ENCODE measurements at places on chromosomes 2 and 18.

DNA sequence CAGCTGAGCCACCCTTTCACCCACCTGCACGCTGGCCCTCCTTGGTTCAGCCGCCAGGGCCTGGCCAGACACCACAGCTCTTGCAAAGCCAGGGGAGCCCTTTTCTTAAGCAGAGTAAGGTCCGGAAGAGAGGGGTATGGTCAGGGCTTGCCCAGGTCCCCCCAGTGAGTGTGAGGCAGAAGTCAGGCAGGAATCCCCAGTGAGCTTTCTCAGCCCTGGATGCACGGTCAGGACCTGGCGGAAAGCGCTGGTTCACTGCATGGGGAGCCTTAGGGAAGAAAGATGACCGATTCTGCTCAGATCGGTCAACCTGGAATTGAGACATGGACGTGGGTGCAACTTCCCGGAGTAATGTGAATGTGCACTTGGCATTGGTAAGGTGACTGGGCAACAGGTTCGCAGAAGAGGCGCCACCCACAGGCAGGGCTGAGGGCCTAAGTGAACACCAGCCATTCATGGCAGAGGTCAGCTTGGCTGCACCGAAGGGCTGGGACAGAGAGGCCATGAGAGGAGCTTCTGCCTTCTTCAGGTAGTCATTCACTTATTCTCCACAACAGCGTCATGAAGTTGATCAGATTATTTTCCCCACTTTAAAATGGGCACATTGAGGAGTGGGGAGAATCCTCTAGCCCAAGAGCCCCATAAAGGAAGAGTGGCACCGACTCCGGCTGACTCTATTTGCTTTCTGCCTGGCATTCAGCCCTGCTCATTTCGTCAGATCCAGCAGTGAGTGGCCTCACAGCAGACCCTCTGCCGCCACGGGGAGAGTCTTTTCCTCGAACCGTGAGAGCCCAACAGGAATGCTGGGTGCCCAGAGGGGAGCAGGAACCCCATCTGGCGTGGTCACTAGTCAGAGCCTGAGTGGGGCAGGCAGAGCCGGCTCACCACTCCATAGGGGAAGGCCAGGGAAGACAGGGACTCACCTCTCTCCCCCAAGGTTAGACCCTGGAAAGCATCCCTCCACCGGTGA lies 35.8 kb downstream of the SCTR start:
- no peak for DNase-seq

DNA sequence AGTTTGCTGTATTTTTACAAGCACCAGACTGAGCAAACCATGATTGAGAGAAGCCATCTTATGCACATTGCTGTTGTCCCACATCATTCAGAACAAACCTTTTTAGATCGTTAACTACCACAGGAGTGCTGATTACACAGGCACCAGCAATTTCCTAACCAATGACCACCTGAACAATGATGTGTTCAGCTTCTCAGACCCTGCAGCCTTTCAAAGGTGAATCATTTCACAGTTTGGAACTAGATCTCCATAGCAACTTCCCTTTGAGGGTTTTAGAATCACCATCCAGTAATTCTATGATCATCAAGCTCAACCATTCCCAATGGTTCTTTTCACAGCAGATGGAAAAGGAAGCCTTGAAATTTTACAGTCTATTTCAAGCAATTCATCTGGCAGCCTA lies 71.4 kb downstream of the OLA1 start:
- DNase-seq: no peak

DNA sequence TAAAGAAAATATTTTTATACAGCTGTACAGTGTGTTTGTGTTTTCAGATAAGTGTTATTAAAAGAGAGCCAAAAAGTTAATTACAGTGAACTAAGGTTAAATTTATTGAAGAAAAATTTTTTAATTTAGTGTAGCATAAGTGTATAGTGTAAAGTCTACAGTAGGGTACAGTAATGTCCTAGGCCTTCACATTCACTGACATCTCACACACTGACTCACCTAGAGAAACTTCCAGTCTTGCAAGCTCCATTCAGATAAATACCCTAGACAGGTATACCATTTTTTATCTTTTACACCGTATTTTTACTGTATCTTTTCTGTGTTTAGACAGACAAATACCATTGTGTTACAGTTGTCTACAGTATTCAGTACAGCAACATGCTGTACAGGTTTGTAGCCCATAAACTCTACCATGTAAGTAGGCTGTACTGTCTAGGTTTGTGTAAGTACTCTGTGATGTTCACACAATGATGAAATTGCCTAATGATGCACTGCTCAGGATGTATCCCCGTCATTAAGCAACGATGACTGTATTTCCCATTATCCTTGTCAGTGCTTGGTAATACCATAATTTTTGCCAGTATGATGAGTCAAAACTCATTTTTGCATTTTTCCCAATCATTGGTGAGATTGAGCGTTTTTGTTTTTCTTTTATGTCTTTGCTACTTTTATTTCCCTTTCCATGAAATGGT lies 48.2 kb upstream of the B3GNT2 start:
- DNase-seq: no peak

DNA sequence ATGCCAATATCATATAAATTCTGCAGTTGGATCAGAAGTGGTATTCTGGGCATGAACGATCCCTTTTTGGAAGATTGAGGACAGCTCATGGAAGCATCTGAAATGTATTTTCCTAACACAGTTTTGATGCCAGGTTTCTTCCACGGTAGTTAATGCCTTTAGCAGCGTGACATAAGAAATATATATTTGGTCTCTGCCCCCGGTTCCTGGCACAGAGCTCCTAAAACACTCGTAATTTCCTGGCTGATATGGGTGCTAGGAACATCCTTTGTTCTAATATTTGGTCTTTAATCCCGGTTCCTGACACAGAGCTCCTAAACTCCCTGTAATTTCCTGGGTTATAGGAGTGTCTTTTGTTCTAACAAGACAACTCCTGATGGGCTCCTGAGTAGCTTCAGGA lies 8.2 kb upstream of the CABLES1 start:
- no peak for DNase-seq

GRCh38 chr2:140797718-140798117 lies 1333.1 kb downstream of the LRP1B start:
- DNase-seq: no peak

- DNase-seq: no peak
Observed at GRCh38 chr2:237227592-237228280, 142.0 kb downstream of the COPS8 start.

- DNase-seq: no peak
Observed at GRCh38 chr2:232488721-232489300, 1.2 kb upstream of the ECEL1 start.

DNA sequence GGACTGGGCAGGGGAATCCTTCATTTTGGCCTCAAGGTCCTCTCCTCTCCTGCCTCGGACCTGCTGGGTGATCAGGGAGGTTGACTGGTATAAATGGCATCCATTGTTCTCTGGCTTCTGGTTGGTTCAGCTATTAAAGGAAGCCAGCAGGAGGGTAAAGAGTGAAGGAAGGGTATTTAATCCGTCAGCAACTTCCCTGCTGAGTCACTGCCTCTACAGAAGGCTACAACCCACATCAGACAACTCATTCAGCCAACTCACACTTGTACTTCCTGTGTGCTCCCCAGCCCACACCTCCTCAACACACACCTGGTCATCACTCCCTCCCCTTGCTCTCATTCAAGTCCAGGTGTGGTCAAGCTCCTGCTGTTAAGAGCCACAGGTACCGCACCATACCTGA lies 68.3 kb upstream of the MRPS9 start:
- DNase-seq: no peak

- no peak for DNase-seq
Observed at GRCh38 chr2:198102856-198103255, 298.5 kb downstream of the PLCL1 start.

- no peak for DNase-seq
Observed at GRCh38 chr18:2360861-2361260, 210.4 kb downstream of the METTL4 start.

GRCh38 chr2:233588400-233588799 lies 21.8 kb upstream of the USP40 start:
- DNase-seq: no peak

- DNase-seq: no peak
Observed at GRCh38 chr18:26839609-26840008, 25.9 kb downstream of the AQP4 start.

DNA sequence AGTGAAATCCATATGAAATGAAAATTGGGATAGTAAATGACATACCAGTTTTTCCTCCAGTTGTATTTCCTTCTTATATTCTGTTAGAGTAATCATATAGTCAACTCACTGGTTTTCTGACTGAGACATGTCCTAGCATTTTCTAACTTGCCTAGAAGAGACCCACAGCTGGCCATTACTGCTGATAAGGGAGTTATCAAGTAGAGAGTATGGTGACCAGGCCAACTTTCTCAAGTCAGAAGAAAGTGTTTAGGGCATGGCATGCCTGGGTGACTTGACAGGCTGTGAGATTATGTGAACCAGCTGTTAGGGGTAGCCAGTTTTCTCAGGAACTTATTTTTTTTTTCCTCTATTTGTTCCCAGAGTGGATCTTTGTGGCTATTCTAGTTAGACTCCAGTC lies 81.2 kb downstream of the GPD2 start:
- DNase-seq: no peak

DNA sequence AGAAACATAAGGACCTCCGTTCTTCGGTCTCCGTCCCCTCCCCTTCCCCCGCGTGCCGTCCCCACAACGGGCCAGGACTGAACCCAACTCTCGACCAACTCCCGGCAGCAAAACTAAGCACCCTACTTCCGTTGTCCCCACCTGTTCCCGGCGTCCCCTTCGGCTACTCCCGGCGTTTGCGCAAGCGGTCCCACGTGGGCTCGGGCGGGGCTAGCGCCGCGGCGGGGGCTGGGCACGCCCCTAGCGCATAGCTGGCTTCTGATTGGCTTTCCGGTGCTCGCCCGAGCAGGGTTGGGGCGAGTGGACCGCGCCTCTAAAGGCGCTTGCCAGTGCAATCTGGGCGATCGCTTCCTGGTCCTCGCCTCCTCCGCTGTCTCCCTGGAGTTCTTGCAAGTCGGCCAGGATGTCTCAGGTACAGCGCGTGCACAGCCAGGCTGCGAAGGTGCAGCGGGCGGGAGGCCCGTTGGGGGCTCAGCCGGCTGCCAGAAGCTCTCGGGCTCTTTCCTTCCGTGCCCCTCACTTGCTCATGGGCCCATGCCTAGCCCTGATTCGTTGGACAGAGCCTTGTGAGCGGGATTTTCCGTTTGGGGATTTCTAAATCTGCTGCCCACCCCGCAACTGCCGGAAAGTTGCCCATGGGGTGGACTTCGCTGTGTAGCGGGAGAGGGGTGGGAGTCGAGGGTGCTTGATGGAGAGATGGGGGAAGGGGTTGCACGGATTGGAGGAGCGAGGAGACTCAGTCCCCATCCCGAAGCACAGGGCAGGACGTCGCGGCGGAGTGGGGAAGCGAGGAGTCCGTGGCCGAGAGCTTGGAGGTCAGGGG lies at the start of the genes C2orf76 and DBI:
Gene C2orf76 (minus strand): TSS at position 186 of the 823 bp plus-strand sequence. CDS start 26,875 bp downstream, outside the sequence.
Gene DBI (plus strand): TSS at position 329 of the 823 bp plus-strand sequence. CDS start 75 bp downstream, at position 404.
- DNase-seq: peak; percentile 86

DNA sequence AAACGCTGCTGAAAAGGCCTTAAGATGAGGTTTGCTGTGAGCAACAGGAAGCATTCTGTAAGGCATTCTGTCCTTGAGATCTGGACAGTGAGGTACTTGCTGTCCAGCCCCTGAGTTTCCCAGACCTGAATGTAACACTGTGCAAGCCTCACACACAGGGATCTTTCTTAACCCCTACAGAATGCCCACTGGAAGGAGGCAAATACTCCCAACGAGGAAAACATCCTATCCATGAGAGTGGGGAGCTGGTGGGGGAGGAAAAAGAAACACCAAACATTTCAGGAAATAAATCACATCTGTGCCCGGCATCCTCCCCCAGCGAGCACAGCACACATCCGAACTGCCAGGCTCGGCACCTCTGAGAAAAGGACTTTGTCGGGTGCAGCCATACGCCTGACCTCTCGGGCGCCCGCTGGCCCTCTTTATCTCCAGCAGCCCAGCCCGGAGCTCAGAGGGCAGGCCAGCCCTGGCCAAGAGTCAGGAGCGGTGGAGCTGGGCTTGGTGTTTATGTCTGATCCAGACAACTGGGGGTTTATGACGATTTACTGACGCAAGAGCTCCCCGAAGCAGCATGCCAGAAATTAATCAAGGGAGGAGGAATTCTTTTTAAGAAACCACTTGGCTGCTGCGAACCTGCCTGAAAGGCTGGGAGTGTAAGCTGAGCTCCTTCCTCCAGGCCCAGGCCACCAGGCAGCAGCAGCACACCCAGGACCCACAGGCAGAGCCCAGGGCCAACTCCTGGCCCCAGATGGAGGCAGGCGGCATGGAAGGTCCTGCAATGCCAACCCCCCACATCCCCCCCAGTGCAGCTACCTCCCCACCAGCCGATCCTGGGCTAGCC lies 72.2 kb downstream of the HDAC4 start:
- no peak for DNase-seq

DNA sequence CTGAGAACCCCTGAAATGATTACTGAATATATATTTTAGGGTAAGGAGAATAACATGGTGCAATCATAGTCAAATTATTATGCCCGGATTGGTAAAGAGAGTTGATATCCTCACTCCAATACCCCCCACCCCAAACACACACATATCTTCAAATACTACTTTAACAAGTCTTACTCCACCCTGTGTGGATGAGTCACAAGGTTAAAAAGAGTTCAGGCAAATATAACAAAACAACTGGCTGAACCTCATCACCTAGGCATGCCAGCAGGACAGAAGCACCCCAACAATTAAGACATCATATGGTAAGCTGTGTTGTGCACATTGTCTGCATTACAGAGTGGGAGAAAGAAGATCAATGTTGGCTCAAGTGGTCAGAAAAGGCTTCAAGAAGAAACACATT lies 857.4 kb downstream of the TDRD15 start:
- DNase-seq: no peak

DNA sequence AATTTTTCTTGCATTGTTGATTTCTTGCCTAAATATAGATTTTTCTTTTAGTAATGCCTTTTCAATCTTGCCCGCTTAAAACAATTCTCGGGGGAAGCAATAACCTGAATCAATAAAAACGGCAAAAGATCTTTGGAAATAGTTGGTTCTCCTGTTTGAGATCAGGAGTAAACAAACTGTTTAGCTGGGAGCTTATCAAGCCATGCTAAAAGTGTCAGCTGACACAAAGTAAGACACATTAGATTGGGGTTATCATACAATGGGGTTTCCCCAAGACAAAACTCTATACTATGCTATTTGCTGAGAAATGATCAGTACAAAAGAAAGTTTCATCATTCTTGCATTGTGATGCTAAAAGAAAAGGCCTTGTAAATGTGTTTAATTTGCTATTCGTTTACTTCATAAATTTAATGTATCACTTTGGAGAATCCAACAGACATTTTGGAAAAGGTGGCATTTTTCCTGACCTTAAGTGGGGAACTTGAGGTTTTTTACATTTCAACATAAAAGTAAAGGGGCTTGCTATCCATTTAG lies 46.5 kb downstream of the ATIC start:
- DNase-seq: no peak

DNA sequence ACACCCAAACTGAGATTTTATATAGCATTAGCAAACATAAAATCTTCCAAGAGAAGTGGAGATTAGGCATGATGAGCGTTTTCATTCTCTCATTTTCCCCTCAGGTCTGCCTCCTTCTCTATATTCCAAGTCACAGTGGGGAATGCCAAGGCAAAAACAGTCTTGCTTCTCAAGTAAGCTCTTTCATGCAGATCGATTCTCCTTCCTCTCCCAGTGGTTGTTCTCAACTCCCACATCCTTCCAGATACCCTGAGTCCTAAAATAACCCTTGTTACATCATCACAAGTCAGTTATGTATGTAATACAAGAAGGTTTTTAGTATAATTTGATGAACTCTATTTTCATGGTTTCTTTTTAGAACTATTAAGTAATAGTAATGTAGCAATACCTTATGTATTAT lies 150.6 kb downstream of the TXNL1 start:
- no peak for DNase-seq
